ENCODE measurements at places on chromosomes 12 and 14.

DNA sequence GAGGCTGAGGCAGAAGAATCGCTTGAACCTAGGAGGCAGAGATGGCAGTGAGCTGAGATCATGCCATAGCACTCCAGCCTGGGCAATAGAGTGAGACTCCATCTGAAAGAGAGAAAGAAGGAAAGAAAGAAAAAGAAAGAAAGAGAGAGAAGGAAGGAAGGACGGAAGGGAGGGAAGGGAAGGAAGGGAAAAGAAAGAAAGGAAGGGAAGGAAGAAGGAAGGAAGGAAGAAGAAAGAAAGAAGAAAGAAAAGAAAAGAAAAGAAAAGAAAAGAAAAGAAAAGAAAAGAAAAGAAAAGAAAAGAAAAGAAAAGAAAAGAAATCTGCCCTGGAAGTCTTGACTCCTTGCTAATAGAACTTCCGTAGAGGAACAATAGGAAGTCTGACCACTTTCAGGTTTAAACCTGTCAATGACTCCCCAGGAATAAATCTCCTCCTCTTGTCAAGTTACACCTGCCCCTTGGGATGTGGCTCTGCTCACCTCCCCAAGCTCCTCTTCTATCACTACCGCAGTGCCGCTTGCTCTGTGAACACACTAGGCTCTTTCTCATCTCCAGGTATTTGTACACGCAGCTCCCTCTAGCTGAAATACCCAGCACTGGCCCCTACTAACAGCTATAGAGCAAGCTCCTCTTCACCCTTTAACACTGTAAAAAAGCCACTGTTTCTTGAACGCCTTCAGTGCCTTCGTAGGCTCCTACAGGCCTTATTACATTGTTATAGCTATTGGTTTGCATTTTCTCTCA is 773.1 kb upstream of the TBX3 start:
- DNase-seq: no peak

GRCh38 chr14:77498120-77498979 is at the start of gene ISM2:
Gene ISM2 (minus strand): TSS chr14:77498816. CDS start chr14:77498793, 23 bp downstream.
- no peak for DNase-seq

DNA sequence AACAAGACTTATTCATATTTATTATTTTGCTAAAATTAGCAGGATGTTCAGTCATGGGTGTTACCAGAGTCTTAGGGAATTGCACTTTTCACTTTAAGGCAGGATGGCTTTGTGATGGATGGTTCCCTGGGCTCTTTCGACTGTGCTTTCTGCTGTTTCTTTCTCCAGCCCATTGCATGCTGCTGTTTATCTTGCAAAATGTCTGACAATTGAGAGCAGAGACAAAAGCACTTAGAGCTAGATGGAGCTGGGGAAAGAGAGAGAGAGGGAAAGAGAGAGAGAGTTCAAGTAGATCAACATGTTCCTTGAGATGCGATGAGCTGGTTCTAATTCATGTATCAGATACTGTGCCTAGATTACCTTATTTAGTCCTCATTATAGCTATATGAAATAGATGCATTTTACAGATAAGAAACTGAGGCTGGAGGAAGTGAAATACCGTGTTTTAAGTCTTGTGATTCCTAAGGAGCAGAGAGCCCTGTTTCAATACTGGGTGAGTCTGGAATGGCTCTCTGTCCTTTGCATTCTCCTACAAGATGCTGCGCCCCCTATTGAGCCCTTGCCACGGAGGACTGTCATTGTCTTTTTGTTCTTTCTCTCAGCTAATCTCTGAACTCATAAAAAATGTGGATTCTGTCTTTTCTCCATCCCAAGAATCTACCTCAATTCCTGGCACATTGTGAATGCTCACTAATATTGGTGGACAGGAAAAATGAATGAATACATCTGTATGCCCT is 227.9 kb downstream of the ALG10B start:
- no peak for DNase-seq

- DNase-seq: no peak
Measured at GRCh38 chr14:54784060-54784459, 118.6 kb downstream of the GCH1 start.

GRCh38 chr12:129561304-129561703 is 342.5 kb downstream of the TMEM132D start:
- no peak for DNase-seq

GRCh38 chr14:45181806-45182205 is 46.1 kb downstream of the FANCM start:
- DNase-seq: no peak

- no peak for DNase-seq
Measured at GRCh38 chr12:6667559-6668210, 4.8 kb upstream of the ING4 start.

GRCh38 chr14:65170318-65170717 is 68.0 kb upstream of the MAX start:
- DNase-seq: no peak

DNA sequence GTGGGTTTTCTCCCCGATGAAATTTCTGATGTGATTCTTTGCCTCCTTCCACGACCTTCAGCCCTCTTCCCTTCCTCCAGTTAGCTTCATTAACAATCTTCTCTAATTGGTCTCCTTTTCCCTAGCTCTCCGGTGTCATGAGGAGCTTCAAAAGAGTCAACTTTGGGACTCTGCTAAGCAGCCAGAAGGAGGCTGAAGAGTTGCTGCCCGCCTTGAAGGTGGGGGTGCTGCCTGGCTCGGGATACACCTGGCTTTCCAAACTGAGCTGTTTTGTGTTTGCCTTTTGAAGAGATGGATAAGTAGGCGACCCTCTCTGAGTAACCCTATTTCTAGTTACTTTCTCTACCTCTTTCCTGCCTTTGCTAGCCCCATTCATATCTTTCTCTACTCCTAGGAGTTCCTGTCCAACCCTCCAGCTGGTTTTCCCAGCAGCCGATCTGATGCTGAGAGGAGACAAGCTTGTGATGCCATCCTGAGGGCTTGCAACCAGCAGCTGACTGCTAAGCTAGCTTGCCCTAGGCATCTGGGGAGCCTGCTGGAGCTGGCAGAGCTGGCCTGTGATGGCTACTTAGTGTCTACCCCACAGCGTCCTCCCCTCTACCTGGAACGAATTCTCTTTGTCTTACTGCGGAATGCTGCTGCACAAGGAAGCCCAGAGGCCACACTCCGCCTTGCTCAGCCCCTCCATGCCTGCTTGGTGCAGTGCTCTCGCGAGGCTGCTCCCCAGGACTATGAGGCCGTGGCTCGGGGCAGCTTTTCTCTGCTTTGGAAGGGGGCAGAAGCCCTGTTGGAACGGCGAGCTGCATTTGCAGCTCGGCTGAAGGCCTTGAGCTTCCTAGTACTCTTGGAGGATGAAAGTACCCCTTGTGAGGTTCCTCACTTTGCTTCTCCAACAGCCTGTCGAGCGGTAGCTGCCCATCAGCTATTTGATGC is 797 bp downstream of the ESPL1 start:
- DNase-seq: no peak
